ENCODE measurements at places on chromosomes 7 and 10.
A peak's percentile ranks its signal among the peaks of the same experiment; 100 is the strongest.

GRCh38 chr7:78863281-78863680 lies 590.2 kb downstream of the MAGI2 start:
- no peak for DNase-seq

DNA sequence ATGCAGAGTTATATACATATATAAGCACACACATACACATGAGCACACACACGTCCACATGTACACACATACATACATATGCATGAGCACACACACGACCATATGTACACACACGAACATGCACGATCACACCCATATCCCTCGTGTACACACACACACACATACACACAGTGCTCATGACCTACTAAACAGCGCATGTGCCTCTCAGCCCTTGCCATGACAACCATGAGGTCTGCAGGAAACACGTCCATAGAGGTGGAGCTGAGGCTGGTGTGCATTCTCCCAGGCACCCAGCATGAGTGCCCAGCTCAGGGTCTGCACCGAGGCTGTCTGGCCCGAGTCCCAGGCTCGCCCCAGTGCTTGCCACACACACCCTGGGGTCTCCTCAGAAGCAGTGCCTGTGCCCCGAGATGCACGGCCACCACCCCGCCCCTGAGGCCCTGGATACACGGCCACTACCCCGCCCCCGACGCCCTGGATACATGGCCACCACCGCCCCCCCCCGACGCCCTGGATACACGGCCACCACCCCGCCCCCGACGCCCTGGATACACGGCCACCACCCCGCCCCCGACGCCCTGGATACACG lies 529.6 kb downstream of the DNAJB6 start:
- DNase-seq: no peak

- no peak for DNase-seq
Measured at GRCh38 chr7:132777956-132778355, 201.7 kb upstream of the PLXNA4 start.

DNA sequence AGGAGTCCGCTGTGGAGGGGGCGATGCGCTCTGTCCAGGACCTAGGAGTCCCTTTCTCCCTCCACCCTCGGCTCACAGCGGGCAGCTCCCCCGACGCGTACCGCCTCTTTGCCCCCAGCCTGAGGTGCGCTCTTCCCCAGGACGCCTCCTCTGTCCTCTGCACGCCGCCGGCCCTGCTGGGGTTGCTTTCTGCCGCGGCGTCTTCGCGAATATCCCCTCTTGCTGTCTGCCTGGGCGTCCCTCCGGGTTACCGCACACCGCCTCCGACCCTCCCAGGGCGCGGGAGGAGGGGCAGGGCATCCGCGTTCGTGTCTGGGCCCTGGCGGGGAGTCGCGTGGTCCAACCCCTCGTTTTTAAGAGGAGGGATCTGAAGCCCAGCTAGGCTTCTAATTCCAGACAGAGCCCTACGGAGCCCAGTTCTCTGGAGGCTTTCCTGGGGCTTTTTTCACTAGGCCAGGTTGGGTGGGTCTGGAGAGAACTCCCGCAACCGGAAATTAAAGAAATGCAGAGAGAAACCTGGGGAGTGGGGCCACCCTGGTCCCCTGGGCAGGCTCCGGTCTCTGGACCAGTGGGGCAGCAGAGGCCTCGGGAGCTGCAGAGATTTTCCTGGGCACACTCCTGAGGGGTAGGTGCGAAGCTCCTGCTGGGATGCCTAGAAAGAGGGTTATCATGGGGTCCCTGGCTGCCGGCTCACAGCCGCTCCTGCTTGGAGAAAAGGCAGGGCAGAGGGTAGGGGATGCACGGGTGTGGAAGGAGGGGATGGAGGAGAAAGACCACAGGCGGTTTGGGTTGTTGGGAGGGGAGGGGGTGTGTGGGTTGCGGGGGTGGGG lies 166.9 kb downstream of the UBE2H start:
- DNase-seq: no peak

- peak; percentile 2 for DNase-seq
Measured at GRCh38 chr10:49280001-49280408, 19.0 kb upstream of the C10orf71 start.

- DNase-seq: no peak
Measured at GRCh38 chr7:55387062-55387965, 22.2 kb downstream of the LANCL2 start.

DNA sequence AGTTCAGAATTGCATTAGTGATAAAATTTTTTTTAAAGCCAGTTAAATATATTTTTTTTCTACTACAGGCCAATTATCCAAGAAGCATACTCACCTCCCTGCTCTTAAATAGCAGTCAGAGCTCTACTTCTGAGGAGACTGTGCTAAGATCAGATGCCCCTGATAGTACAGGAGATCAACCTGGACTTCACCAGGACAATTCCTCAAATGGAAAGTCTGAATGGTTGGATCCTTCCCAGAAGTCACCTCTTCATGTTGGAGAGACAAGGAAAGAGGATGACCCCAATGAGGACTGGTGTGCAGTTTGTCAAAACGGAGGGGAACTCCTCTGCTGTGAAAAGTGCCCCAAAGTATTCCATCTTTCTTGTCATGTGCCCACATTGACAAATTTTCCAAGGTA lies 119.1 kb downstream of the TRIM24 start:
- no peak for DNase-seq

- DNase-seq: no peak
Measured at GRCh38 chr10:71981015-71981875, 17.1 kb downstream of the CHST3 start.

- DNase-seq: no peak
Measured at GRCh38 chr7:11163220-11163619, 189.5 kb downstream of the PHF14 start.

GRCh38 chr10:3094609-3095036 lies 27.3 kb downstream of the PFKP start:
- DNase-seq: no peak

- DNase-seq: peak; percentile 66
Measured at GRCh38 chr10:110600487-110601101, 33.1 kb downstream of the SMC3 start.

- no peak for DNase-seq
Measured at GRCh38 chr7:17205910-17206309, 92.5 kb upstream of the AHR start.

DNA sequence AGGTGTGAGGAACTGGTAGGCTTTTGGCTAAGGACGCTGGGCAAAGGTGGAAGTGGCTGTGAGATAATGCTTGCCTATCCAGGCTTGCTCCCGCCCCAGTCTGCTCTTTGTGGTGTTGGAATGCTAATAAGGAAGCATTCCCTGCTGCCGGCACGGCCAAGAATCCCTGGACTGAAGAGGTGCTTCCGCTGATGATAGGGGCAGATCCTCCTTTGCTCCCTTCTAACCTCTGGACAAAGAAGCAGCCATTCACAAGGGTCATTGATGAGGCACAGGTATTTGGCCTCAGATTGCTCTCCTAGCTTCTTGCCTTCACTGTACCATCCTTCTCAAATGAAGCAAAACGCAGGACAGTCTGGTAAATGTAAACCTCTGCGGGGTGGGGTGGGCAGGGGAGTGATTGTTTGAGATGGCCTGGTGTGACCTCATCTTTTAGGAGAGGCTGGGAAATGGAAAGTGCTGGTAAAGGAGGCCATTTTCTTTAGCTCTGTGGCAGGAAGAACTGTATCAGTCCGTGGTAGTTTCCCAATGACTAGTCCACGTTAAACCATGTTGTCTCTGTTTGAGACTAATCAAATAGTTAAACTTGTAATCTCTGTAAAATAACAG lies 1.7 kb downstream of the PGAM1 start:
- no peak for DNase-seq

DNA sequence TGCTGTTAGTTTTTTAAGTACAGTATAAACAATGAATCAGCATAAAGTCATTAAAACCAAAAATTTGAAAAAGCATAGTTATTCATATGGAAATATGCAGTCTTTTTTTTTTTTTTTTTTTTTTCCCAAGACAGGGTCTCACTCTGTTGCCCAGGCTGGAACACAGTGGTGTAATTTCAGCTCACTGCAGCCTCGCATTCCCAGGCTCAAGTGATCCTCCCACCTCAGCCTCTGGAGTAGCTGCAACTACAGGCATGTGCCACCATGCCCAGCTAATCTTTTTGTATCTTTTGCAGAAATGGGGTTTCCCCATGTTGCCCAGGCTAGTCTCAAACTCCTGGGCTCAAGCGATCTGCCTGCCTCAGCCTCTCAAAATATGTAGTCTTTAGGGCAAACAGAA lies 182.0 kb downstream of the SEMA3E start:
- no peak for DNase-seq

GRCh38 chr10:30540276-30540675 lies 89.3 kb downstream of the LYZL2 start:
- no peak for DNase-seq

- DNase-seq: peak; percentile 34
Measured at GRCh38 chr7:85030893-85031292, 156.0 kb downstream of the SEMA3D start.

- no peak for DNase-seq
Measured at GRCh38 chr7:115827305-115828045, 203.1 kb downstream of the TFEC start.

DNA sequence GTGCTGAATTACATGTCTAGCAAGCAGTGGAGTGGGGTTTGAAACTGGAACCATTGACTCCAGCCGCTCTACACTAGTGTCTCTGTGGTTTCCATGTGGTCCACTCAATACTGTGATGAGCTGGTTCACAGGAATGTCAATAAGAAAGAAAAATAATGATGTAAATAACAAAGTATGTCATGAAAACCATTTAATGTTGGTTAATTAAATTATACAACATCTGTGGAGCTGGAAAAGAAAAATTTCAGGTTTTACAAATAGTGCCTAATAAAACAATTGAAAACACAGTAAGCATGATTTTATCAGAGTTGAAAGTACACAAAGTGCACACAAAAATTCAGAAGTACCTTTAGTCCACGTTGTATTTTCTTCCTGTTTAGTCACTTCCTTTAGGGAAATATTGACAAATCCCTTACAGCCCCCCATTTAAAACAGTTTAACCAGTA lies 28.7 kb upstream of the NAMPT start:
- peak; percentile 27 for DNase-seq

- no peak for DNase-seq
Measured at GRCh38 chr7:31890198-31890597, 180.0 kb downstream of the PDE1C start.

DNA sequence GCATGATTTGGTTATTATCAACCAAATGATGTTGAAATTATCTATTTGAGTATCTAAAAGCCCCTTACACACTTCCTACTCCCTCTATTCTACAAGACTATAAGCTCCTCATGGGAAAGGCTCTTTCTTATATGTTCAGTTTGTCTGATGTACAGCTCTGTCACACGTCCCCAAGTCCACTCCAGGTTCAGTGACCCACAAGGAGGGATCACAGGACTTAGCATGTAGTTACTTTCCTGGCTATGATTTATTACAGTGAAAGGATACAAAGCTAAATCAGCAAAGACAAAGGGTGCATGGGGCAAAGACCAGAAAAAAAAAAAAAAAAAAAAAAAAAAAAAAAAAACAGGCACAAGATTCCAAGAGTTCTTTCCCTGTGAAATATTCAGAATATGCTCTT lies 125.6 kb upstream of the TMEM106B start:
- no peak for DNase-seq

- no peak for DNase-seq
Measured at GRCh38 chr7:22140578-22140977, 194.9 kb upstream of the CDCA7L start.

- no peak for DNase-seq
Measured at GRCh38 chr7:90345016-90345415, 1.5 kb upstream of the GTPBP10 start.

DNA sequence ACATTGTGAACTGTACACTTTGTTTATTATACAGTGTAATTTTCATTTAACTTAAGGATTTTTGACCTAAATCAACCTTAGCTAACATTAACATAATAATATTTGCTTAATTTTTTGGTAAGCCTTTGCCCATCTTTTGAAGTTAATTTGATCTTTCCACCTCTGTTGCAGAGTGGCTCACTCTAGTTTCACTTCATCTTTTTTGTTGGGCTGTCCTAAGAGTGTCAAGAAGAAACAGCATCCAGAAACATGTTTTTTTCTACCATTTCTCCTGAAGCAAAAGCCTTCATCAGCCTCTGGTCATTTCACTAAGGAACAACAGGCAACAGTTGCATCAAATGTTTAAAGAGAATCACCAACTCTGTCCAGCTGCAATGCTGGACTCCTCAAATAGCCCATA lies 824.7 kb downstream of the REEP3 start:
- DNase-seq: no peak

DNA sequence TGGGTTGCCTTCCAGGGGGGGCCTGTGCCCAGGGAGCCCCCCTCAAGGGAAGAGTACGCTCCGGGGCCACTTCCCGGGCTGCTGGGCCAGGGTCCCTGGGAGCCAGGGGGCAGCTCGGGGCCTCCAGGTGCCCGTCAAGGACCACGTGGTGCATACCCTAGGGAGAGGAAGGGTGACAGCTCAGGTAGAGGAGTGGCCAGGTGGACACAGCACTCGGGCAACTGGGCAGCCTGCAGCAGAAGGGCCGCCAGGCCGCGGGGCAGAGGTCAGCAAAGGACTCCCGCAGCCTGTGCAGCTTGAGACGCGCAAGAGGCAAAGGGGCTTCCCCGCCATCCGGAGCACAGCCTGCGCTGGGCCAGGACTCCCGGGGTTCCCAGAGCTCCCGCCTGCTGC lies 26.4 kb downstream of the AP5Z1 start:
- no peak for DNase-seq

GRCh38 chr10:117373823-117374505 lies 1.3 kb downstream of the PDZD8 start:
- no peak for DNase-seq

- no peak for DNase-seq
Measured at GRCh38 chr10:22629852-22630233, 84.5 kb downstream of the PIP4K2A start.

- no peak for DNase-seq
Measured at GRCh38 chr7:33503736-33504135, 374.4 kb downstream of the BBS9 start.

DNA sequence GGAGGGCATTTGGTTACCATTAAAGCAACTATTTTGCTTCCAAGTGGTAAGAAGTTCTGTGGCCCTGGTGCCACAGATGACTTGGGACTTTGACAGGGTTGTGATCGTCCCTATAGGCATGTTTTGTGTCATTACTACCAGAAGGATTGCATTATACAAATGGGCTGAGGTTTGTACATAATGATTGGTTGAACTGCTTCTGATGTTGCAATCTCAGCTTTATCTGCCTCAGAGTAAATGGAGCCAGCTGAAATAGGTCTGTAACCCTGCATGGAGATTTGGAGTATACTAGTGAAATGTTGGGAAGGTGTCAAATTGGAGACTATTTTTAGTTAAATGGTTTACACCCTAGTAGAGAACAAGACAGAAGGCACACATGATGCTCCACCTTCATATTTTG lies 46.1 kb upstream of the SEPTIN7 start:
- no peak for DNase-seq

DNA sequence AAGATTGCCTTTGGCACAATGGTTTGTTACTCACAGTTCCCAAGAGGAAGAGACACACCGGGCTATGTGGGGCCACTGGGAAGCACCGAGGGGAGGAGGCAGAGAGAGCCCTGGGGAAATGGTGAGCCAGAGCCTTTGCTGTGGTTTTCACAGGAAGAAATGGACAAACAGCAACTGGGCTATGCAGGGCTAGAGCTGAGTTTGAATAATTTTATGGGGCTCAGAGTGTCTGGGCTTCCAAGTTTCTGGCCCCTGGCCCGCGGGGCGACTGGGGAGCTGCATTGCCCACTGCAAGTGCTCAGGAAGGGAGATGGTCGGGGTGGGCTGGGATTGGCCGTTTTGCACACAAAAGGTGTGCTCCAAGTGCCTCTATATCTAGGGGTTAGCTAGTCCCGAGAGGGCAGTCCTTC lies 92.6 kb downstream of the CHST15 start:
- DNase-seq: no peak

All from fibroblast of the conjunctiva (primary cell).